ENCODE measurements at places on chromosomes 6 and 20.
A peak's percentile ranks its signal among the peaks of the same experiment; 100 is the strongest.

GRCh38 chr6:21984561-21984960, 312.3 kb downstream of the PRL start:
- peaks cover 3% of the 10 kb centered on the region for H3K36me3 ChIP-seq
- H3K4me1 ChIP-seq: no peaks in the 10 kb centered on the region
- H3K27ac ChIP-seq: no peak overlapping the region
- H3K4me3 ChIP-seq: no peak overlapping the region
- H3K27me3 ChIP-seq: no peaks in the 10 kb centered on the region

DNA sequence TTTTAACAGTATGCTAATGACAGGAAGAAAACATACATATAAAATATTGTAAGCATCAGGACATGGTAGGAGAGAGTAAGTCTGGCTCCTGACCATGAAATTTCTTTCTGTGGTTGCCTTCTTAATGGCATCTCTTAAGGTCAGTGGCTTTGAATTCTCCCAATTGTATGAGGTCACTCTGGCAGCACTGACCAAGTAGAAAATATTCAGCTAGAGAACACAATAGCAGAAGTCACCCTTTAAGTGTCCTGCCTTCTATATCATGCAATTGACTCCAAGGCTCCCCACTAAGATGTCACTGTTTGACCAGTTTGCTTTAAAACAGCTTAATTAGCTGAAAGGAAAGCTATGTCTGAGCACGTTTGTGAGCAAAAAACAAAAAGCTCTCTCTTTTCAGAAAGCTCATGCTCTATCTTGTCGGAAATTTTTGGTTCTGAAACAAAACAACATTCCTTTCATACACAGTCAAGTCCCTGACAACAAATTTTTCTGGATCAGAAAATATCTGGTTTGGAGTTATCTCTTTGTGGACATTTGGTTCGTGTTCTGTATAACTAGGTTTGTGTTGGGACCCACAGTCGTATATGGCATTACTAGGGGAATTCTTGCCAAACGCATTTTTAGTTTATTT, 120.9 kb upstream of the IFNGR1 start:
- H3K4me3 ChIP-seq: no peak overlapping the region
- DNase-seq: no peak
- H3K4me1 ChIP-seq: no peaks in the 10 kb centered on the region

DNA sequence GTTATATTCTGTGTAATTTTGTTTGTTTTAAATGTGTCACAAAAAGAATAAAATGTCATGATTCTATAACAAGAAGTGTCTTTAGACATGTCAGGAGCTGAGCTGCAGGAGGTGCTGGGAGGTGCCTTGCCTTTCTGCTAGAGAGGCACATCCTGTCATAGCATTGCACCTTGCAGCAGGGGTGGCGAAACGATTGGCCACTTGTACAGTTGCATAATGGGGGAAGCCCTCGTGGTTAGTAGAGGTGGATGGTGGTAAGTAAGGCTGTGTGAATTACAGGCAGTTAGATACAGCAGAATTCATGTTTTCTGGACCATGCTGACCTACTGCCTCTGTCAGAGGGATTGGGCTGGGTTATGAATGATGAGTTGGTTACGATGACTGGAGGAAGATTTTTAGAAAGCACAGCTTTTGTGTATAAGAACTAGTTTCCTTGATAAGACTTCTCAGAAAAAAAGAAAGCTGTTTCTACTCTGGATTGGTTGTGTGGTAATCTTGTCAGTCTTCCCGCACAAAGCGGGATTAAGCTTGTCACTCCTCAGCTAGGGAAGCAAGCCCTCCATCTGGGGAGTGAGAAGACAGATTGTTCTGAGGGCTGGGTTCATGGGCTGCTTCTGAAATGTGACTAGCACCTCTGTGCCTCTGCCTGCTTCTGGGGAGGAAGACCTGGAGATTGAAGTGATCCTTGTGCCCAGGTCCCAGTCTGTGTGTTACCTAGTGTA, 74.9 kb downstream of the FOXO3 start:
- DNase-seq: no peak
- no peaks in the 10 kb centered on the region for H3K27me3 ChIP-seq
- H3K4me1 ChIP-seq: no peaks in the 10 kb centered on the region
- no peak overlapping the region for H3K27ac ChIP-seq
- H3K36me3 ChIP-seq: no peaks in the 10 kb centered on the region

GRCh38 chr6:38018755-38019165, 199.2 kb downstream of the ZFAND3 start:
- DNase-seq: no peak
- no peaks in the 10 kb centered on the region for H3K4me1 ChIP-seq
- H3K36me3 ChIP-seq: no peaks in the 10 kb centered on the region
- no peak overlapping the region for H3K27ac ChIP-seq
- no peak overlapping the region for H3K4me3 ChIP-seq

GRCh38 chr20:57190536-57191264, 75.7 kb downstream of the BMP7 start:
- no peaks in the 10 kb centered on the region for H3K36me3 ChIP-seq
- DNase-seq: no peak
- H3K27me3 ChIP-seq: no peaks in the 10 kb centered on the region
- H3K4me1 ChIP-seq: no peaks in the 10 kb centered on the region
- no peak overlapping the region for H3K27ac ChIP-seq

DNA sequence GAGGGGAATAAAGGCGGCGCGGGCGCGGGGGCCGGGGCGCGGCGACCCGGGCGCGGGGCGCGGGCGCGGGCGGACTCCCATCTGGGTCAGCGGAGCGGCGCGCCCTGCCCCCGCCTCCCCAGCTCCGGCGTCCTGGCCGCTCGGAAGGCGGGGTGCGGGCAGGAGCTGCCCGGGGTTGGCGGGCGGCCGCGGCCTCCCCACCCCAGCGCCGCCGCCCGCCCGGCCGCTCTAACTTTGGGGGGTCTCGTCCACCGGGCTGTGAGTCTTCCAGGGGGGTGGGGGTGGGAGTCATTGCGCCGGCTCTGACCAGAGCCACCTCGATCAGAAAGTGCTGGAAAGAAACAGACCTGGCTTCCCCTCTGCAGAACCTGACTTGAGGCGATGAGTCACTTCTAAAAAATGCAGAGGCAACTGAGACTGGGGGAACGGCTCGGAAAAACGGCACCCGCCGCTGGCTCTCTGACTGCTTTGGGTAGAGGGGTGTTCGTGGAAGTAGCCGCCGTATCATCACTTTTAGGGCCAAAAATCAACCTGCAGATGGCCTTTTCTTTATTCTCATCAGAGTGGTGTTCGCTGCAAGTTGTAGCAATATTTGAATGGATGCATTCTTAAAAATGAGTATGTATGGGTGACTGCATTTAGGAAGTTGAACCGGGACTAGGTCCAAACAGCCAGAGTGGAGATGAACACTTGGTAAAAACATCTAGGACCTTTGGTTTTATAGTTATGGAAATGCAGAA, 667 bp downstream of the CAP2 start:
- no peaks in the 10 kb centered on the region for H3K36me3 ChIP-seq
- H3K4me1 ChIP-seq: no peaks in the 10 kb centered on the region
- peak; percentile 96 for DNase-seq
- H3K27me3 ChIP-seq: no peaks in the 10 kb centered on the region

DNA sequence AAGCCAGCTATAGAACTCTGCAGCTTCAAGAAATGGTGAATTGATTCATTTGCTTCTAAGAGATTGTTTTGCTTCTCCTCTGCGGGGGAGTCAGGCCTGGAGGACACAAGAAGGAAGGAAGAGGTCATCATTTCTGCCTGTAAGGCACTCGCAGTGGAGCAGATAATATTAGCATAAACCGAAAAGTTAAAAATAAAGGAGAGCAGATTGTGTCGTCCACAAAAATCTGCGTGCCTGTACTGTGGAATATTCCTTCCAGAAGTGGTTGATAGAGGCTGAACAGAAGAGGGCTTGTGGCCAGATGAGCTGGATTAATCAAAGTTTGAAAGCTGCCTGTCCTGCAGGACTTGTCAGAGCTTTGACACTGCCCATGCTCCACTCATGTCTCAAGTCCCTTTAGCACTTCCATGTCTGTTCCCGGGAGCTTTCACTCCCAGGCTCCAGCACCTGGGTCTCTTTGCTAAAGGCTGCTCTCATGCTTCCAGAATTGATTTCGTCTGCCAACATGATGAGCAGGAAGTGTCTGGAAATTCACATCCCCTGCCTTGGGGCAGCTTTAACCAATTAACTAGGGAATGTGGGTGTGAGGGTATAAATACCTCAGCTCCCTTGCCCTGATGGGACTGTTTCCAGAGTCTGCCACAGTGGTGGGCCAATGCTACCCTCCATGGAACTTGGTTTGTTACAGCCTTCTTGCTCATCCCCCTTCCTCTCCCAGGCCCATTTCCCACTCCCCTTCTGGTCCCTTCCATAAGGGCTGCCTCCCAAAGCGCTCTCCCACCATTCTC, 65.1 kb upstream of the STX16 start:
- peak; percentile 25 for DNase-seq
- no peaks in the 10 kb centered on the region for H3K4me1 ChIP-seq
- H3K27ac ChIP-seq: no peak overlapping the region

- DNase-seq: peak; percentile 66
- H3K4me3 ChIP-seq: no peak overlapping the region
- no peaks in the 10 kb centered on the region for H3K4me1 ChIP-seq
- no peaks in the 10 kb centered on the region for H3K27me3 ChIP-seq
- no peak overlapping the region for H3K27ac ChIP-seq
- no peaks in the 10 kb centered on the region for H3K36me3 ChIP-seq
Measured at GRCh38 chr20:41697861-41698559, 79.8 kb upstream of the CHD6 start.

DNA sequence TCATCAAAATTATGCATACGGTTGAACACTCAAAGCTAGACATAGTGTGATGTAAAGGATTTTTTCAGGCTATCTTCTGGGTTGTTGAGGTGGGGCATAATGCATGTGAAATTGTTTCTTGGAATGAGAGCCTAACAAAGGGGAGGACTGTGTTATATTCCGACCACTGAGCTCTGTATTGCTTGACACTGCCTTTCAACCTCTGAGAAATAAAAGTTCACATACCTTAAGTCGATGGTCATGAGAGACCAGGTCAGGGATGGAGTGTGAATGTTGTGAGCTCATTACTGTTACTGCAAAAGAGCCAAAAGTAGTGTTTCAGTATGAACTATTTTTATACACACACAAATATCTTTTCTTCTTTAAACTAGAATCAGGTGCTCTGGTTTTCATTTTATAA, 5.0 kb downstream of the PFDN4 start:
- H3K4me3 ChIP-seq: no peak overlapping the region
- H3K27me3 ChIP-seq: no peaks in the 10 kb centered on the region
- peaks cover 9% of the 10 kb centered on the region for H3K4me1 ChIP-seq
- no peak overlapping the region for H3K27ac ChIP-seq

GRCh38 chr6:33676416-33677142, 34.9 kb downstream of the UQCC2 start:
- no peaks in the 10 kb centered on the region for H3K4me1 ChIP-seq
- H3K27ac ChIP-seq: no peak overlapping the region
- H3K36me3 ChIP-seq: no peaks in the 10 kb centered on the region
- no peak for DNase-seq
- no peaks in the 10 kb centered on the region for H3K27me3 ChIP-seq
- no peak overlapping the region for H3K4me3 ChIP-seq

DNA sequence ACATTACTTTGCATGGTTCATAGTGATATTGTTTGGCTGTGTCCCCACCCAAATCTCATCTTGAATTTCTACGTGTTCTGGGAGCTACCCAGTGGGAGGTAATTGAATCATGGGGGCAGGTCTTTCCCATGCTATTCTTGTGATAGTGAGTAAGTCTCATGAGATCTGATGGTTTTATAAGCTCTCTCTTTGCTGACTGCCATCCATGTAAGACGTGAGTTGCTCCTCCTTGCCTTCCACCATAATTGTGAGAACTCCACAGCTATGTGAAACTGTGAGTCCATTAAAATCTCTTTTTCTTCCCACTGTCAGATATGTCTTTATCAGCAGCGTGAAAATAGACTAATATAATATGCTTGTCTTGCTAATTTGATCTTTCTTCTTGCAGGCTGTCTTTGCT, 200.4 kb upstream of the NOX3 start:
- no peaks in the 10 kb centered on the region for H3K27me3 ChIP-seq
- H3K27ac ChIP-seq: no peak overlapping the region
- DNase-seq: no peak
- no peaks in the 10 kb centered on the region for H3K36me3 ChIP-seq

DNA sequence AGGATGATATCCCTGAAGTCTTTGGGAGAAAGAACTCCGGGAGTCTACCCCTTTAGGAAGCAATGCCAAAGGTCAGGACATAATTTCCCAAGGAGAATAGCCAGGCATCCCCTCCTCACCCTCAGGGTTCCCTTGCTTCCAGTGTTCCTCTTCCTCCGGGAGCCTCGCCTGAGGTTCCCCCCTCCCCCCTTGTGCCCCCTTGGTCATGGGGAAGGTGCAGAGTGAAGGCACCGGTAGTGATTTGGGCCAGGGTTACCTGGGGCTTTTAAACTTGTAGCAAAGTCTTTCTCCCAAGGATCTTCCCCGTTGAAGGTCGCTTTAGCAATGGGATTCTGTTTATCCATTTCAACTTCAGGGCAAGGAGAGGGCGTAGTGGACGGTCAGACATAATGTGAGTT, 1.2 kb downstream of the ISM1 start:
- peak overlapping the region; percentile 40 for H3K4me3 ChIP-seq
- H3K27ac ChIP-seq: no peak overlapping the region
- peak; percentile 6 for DNase-seq
- peaks cover 21% of the 10 kb centered on the region for H3K27me3 ChIP-seq

GRCh38 chr6:57021086-57021720, 25.3 kb upstream of the KIAA1586 start:
- H3K4me3 ChIP-seq: no peak overlapping the region
- H3K36me3 ChIP-seq: no peaks in the 10 kb centered on the region
- H3K27ac ChIP-seq: no peak overlapping the region
- H3K27me3 ChIP-seq: no peaks in the 10 kb centered on the region
- H3K4me1 ChIP-seq: no peaks in the 10 kb centered on the region

DNA sequence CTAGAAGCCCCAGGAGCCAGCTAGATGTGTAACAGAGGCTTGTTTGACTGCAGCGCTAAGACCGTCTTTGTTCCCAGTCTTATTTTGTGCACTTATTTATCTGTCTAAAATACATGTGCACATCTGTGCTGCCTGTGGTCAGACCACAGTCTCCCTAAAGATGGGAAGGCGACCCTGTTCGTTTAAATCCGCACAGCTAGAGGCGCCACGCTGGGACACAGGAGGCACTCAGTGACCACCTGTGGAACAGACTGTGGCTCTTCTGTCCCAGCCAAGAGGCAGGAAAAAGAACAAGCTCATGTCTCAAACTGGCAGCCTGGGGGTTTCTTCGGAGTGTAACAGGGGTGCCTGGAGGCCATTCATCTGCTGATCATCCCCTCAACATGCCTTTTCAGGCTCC, 66.8 kb downstream of the CPNE5 start:
- H3K27ac ChIP-seq: no peak overlapping the region
- no peak for DNase-seq
- no peak overlapping the region for H3K4me3 ChIP-seq
- H3K27me3 ChIP-seq: no peaks in the 10 kb centered on the region

- no peaks in the 10 kb centered on the region for H3K4me1 ChIP-seq
- H3K4me3 ChIP-seq: peak overlapping the region; percentile 8
- DNase-seq: peak; percentile 32
- peaks cover 5% of the 10 kb centered on the region for H3K27me3 ChIP-seq
Measured at GRCh38 chr6:116616737-116617053, 416 bp downstream of the RSPH4A start.

- no peak overlapping the region for H3K27ac ChIP-seq
- no peaks in the 10 kb centered on the region for H3K4me1 ChIP-seq
- no peak for DNase-seq
- H3K4me3 ChIP-seq: no peak overlapping the region
- no peaks in the 10 kb centered on the region for H3K36me3 ChIP-seq
Measured at GRCh38 chr6:118810420-118811027, 83.4 kb upstream of the ASF1A start.
